Mesothelial cell of epicardium (in vitro differentiated cells): ENCODE measurements at places on chromosomes 5 and 9.

- no peak overlapping the region for H3K4me3 ChIP-seq
- H3K27me3 ChIP-seq = peaks cover 17% of the 10 kb centered on the region
- no peaks in the 10 kb centered on the region for H3K4me1 ChIP-seq
- DNase-seq = no peak
- peaks cover 3% of the 10 kb centered on the region for H3K36me3 ChIP-seq
- H3K27ac ChIP-seq = no peak overlapping the region
Observed at GRCh38 chr9:31119890-31120454, 1264.5 kb upstream of the ACO1 start.

DNA sequence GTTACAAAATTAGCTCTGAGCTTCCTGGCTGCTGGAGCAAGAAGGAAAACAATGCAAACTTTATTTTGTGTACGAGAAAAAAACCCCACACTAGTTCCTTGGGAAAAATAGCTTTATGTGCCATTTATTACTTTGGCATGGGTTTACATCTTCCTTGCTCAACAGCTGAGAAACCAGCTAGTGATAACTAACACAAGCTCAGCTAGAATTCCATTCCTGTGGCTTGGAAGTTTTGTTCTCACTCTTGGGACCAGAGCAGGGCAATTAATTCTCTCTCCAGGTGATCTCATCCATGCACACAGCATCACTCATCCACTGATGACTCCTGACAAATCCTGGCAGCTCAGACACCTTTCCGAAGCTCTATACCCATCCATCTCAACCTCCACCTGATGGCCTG is 104.1 kb downstream of the CRB2 start:
- no peak for DNase-seq
- no peak overlapping the region for H3K4me3 ChIP-seq
- H3K27ac ChIP-seq = no peak overlapping the region

- H3K4me3 ChIP-seq = peak overlapping the region; percentile 37
- H3K36me3 ChIP-seq = peaks cover 3% of the 10 kb centered on the region
- peaks cover 2% of the 10 kb centered on the region for H3K27me3 ChIP-seq
- peak overlapping the region; percentile 39 for H3K27ac ChIP-seq
- DNase-seq = no peak
- peaks cover 13% of the 10 kb centered on the region for H3K4me1 ChIP-seq
Observed at GRCh38 chr5:32314658-32315057, 1.9 kb upstream of the MTMR12 start.

- peak overlapping the region; percentile 37 for H3K27ac ChIP-seq
- no peaks in the 10 kb centered on the region for H3K36me3 ChIP-seq
- H3K4me1 ChIP-seq = peaks cover 36% of the 10 kb centered on the region
- DNase-seq = no peak
Observed at GRCh38 chr9:8864545-8864896, 1064.9 kb upstream of the DMAC1 start.

GRCh38 chr5:124661317-124662141 is 84.9 kb downstream of the ZNF608 start:
- H3K4me3 ChIP-seq = peak overlapping the region; percentile 5
- no peaks in the 10 kb centered on the region for H3K36me3 ChIP-seq
- no peak for DNase-seq

- H3K4me1 ChIP-seq = peaks cover 17% of the 10 kb centered on the region
- H3K27ac ChIP-seq = no peak overlapping the region
Observed at GRCh38 chr5:153555420-153556114, 65.1 kb downstream of the GRIA1 start.

GRCh38 chr5:178551059-178551458 is 39.1 kb downstream of the COL23A1 start:
- DNase-seq = no peak
- no peaks in the 10 kb centered on the region for H3K36me3 ChIP-seq
- H3K4me3 ChIP-seq = no peak overlapping the region
- H3K4me1 ChIP-seq = peaks cover 28% of the 10 kb centered on the region
- H3K27ac ChIP-seq = no peak overlapping the region
- peaks cover 3% of the 10 kb centered on the region for H3K27me3 ChIP-seq

DNA sequence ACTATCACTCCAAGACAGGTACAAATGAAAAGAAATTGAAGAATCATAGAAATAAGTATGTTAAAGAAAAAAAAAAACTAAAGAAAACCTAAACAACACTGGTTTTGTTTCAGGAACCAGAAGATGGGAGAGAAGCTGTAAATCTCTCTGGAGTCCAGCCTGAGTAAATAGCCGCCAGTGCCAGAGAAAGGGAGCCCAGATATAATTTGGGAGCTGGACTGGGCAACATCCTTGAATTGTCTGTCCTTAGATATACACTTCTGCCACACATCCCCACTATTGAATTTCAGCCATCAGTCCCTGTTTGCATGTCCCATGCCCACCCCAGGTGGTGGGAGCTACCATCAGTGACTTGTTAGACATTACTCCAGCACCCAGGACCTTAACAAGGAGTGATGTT is 979.6 kb downstream of the DTWD2 start:
- H3K27me3 ChIP-seq = no peaks in the 10 kb centered on the region
- no peaks in the 10 kb centered on the region for H3K36me3 ChIP-seq
- no peak for DNase-seq
- H3K4me1 ChIP-seq = peaks cover 2% of the 10 kb centered on the region
- H3K4me3 ChIP-seq = no peak overlapping the region

- H3K36me3 ChIP-seq = no peaks in the 10 kb centered on the region
- peaks cover 29% of the 10 kb centered on the region for H3K4me1 ChIP-seq
- no peaks in the 10 kb centered on the region for H3K27me3 ChIP-seq
- no peak overlapping the region for H3K4me3 ChIP-seq
Observed at GRCh38 chr5:58266402-58266801, 193.5 kb downstream of the PLK2 start.

DNA sequence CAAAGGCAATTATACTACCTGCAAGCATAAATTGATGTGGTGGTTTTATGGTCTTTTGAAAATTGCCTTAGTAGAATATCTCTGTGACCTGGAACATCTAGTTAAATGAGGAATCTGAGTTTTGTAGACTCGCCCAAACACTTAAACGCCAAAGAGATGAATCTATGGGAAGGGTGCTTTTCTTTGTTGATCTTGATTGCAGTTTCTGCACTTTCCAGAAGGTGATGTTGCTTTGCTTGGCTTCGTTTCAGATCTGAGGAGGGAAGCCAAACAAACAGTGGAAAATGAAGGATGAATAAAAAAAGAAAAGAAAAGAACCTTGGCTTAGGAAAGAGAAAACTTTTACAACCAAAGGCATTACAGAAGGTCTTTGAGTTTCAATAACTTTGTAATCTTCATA is 1021.2 kb downstream of the NR2F1-AS1 start:
- no peak for DNase-seq
- H3K4me1 ChIP-seq = peaks cover 15% of the 10 kb centered on the region

GRCh38 chr5:111143910-111144309 is 51.8 kb downstream of the WDR36 start:
- H3K36me3 ChIP-seq = no peaks in the 10 kb centered on the region
- no peak for DNase-seq
- H3K4me1 ChIP-seq = no peaks in the 10 kb centered on the region

DNA sequence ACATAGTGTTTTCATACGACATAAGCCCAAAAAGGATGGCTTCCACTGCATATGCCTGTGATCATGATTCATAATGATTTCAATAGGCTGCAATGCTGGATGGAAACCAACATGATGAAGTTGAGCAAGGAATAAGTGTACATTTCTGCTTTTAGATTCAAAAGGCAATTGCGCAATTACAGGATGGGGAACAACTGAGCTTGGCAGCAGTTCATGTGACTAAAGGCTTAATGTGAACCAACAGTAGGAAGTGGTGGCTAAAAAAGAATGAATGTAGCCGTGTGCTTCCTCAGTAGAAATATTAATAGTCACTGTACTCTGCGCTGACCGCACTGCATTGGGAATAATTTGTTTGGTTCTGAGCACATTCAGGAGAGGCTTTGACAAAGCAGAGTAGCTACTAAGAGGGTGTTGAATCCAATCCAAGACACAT is 51.2 kb downstream of the SLC1A3 start:
- H3K27ac ChIP-seq = peak overlapping the region; percentile 37
- no peak for DNase-seq
- H3K27me3 ChIP-seq = no peaks in the 10 kb centered on the region
- peaks cover 5% of the 10 kb centered on the region for H3K36me3 ChIP-seq

DNA sequence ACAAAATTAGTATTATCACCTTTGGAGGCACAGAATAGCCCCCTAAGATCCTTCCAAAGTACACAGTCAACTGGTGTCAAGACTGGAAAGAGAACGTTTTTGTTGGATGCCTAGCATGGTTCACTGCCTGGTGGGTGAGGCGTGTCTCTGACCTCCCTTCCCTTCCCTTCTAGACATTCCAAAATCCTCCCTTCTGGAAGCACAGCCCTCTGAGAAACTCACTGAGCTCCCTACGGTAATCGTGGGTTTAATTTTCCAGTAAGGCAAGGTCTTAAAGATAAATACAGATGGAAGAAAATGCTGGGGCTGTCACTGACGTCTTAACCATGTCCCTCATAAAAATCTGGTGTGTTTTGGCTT is 138.8 kb downstream of the LIFR start:
- no peak overlapping the region for H3K27ac ChIP-seq
- no peaks in the 10 kb centered on the region for H3K4me1 ChIP-seq
- H3K4me3 ChIP-seq = no peak overlapping the region

GRCh38 chr9:81579381-81579780 is 110.0 kb downstream of the TLE1 start:
- no peak for DNase-seq
- H3K4me1 ChIP-seq = peaks cover 4% of the 10 kb centered on the region
- H3K27ac ChIP-seq = no peak overlapping the region

- H3K27me3 ChIP-seq = peaks cover 2% of the 10 kb centered on the region
- H3K4me3 ChIP-seq = no peak overlapping the region
- no peak overlapping the region for H3K27ac ChIP-seq
- H3K4me1 ChIP-seq = peaks cover 9% of the 10 kb centered on the region
Observed at GRCh38 chr9:114662081-114662989, 4.7 kb upstream of the TEX53 start.

DNA sequence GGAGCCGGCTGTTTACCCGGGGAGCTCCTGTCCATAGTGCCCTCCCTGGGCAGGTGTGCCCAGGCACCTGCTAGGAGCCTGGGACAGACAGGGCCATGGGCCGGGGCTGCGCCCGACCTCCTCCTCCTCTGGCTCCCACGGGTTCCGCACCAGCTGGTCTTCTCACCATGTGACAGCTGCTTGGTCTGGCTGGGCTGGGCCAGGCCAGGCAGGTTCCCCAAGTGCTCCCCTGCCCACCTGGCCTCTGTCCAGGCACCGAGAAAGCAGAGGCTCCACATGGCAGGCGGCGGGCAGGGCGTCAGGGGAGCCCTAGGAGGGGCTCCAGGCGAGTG is 60.0 kb downstream of the OLFM1 start:
- H3K4me3 ChIP-seq = no peak overlapping the region
- H3K36me3 ChIP-seq = no peaks in the 10 kb centered on the region
- no peak for DNase-seq
- no peaks in the 10 kb centered on the region for H3K4me1 ChIP-seq

- no peak overlapping the region for H3K27ac ChIP-seq
- no peaks in the 10 kb centered on the region for H3K4me1 ChIP-seq
- no peaks in the 10 kb centered on the region for H3K27me3 ChIP-seq
- no peak for DNase-seq
- no peaks in the 10 kb centered on the region for H3K36me3 ChIP-seq
Observed at GRCh38 chr5:131068893-131069643, 96.0 kb downstream of the HINT1 start.

GRCh38 chr5:36985387-36985786 is 108.8 kb downstream of the NIPBL start:
- DNase-seq = no peak
- H3K4me3 ChIP-seq = no peak overlapping the region
- peaks cover 2% of the 10 kb centered on the region for H3K4me1 ChIP-seq
- H3K27me3 ChIP-seq = no peaks in the 10 kb centered on the region
- H3K36me3 ChIP-seq = peaks cover 22% of the 10 kb centered on the region

DNA sequence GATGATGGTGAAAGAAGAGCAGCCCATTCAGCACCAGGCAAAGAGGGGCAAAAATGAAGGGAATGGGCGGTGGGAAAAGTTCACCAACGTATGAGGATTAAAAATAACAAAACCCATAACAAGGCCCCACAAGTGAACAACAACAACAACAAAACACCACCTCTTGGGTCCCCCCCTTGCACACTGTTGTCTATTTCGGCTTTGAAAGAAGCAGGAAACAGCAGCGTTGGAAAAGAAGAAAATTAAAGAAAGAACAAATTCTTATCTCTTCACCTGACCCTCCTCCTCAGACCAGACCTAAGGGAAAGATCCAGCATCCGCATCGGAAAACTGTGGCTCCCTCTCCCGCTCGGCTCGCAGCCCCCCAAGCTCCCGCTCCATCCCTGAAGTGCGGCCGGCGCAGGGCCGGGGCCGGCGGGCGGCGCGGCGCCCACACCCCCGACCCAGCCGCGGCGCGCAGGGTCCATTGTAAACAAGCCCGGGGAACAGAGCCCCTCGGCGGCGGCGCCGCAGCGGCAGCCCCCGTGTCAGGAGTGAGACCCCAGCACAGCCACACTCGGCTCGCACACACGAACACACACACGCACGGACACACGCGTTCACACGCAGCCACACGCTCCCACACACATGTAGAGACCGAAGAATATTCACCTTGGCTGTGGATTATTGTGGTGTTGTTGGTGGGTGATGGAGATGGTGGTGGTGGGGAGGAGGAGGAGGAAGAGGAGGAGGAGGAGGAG is 535 bp downstream of the RFX3 start:
- no peaks in the 10 kb centered on the region for H3K27me3 ChIP-seq
- peak overlapping the region; percentile 100 for H3K27ac ChIP-seq

GRCh38 chr5:102453716-102454115 is 45.1 kb downstream of the SLCO6A1 start:
- no peaks in the 10 kb centered on the region for H3K27me3 ChIP-seq
- peaks cover 5% of the 10 kb centered on the region for H3K36me3 ChIP-seq
- H3K4me1 ChIP-seq = no peaks in the 10 kb centered on the region
- no peak for DNase-seq

DNA sequence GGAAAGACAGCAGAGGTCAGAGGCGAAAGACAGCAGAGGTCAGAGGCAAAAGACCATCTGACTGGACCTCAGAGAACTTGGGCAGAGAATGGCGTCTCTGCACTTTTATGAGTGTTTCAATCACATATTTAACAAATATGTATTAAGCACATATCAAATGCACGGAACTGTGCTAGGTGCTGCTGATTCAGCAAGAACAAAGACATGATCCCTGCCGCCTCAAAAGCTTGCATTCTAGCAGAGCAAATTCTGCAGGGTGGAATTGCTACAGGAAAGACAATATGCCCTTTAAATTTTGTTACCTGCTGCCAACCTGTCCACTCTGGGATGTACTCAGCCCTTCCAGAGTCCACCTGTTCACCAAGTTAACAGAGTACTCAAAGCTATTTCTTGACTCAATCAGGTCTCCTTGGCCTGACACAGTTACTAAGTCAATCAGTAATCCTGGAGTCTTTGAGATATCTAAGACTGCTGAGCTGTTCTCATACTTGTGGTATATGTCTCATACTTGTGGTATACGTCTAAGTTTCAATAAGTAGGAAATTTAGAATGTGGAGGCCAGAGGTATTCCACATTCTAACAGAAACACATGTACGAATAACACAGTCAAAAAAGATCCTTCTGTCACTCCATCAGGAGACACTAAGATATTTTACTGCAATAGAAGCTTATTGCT is 131.8 kb downstream of the GNAQ start:
- no peak overlapping the region for H3K4me3 ChIP-seq
- H3K27ac ChIP-seq = no peak overlapping the region
- peaks cover 10% of the 10 kb centered on the region for H3K36me3 ChIP-seq
- no peak for DNase-seq
- peaks cover 2% of the 10 kb centered on the region for H3K4me1 ChIP-seq

- no peak overlapping the region for H3K27ac ChIP-seq
- no peak for DNase-seq
- H3K36me3 ChIP-seq = no peaks in the 10 kb centered on the region
- no peak overlapping the region for H3K4me3 ChIP-seq
Observed at GRCh38 chr5:104731331-104731730, 1168.7 kb upstream of the NUDT12 start.
